Neuronal stem cell (in vitro differentiated cells): ENCODE measurements at places on chromosomes 5 and 9.

DNA sequence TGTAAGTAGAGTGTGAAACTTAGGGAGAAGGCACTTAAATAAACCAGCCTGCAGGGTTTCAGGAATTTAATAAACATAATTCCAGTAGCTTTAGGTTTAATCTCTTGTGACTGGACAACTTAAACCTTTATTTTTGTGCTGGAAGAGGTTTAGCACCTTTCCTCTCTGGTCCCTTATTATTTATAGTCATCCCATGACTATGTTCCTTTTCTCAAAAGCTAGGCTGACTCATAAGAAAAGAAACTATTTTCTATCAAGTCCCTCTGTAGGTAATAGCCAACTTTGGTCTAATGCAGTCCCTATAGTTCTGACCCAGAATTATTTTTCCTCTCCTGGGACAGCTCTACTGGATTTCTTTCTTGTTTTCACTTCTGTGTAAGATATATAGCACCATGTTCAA, 588.9 kb downstream of the NR2F1-AS1 start:
- no peak for DNase-seq

- no peak for DNase-seq
Measured at GRCh38 chr9:21854594-21854993, 52.2 kb downstream of the MTAP start.

DNA sequence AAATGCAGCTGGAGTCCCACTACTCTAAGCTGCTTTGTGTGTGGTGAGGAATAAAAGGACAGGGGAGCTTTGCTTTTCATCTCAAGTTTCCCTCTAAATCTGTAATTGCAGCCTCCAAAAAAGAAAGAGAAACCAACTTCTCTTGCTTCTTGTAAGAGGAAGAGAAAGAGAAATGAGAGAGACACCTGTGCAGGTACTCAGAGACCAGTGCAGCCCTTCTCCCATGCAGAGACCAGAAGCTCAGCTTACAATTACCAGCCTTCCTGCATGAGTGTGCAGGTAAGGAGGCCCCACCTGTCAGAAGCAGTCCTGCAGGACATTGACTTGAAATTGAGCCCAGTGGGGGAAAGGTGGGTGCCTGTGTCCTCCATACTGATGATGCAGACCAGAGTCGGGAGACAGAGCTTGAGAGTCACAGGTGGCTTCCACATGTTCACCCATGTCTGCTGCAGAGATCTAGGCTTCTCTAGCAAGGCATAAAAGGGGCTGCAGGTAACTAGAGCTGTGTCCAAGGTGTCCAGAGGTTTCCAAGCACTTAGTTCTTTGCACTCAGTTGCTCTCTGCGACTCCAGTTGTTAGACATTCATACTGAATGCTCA, 15.3 kb upstream of the MED10 start:
- no peak for DNase-seq

DNA sequence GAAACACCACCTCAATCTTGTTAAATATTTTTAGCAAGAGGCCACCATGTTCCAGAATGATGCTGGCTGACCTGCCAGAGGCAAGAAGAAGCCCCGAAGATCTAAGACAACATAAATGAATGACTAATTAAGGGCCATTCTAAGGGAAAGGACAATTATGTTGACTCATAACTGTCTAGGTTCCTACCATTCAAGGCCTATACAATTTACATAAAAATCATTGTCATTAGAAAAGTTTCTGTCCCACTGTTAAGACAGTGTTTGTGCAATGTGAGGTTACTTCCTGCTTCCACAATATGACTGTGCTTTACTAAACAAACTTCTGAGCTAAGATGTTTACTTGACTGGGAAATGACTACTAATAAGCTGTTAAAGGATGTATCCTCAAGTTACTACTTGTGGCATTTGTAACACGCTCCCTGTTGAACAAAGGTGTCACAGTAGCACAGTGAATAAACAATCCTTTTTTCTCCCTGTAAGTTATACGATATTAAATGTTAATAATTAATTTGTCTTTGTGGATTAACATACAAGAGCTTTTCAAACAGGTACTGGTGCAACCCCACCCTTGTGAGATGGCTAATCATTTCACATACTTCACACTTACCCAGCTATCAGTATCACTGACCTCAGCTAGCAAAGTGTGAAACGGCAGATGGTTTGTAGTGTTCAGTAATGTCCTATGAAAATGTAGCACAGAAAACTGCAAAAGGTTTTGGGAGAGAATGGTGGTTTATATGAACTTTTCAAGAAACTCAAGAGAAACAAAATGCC, 195.8 kb downstream of the EFNA5 start:
- DNase-seq: no peak

GRCh38 chr9:107870927-107871680, 381.5 kb upstream of the KLF4 start:
- no peak for DNase-seq

- DNase-seq: no peak
Measured at GRCh38 chr9:29714860-29715259, 2141.6 kb upstream of the C9orf72 start.

DNA sequence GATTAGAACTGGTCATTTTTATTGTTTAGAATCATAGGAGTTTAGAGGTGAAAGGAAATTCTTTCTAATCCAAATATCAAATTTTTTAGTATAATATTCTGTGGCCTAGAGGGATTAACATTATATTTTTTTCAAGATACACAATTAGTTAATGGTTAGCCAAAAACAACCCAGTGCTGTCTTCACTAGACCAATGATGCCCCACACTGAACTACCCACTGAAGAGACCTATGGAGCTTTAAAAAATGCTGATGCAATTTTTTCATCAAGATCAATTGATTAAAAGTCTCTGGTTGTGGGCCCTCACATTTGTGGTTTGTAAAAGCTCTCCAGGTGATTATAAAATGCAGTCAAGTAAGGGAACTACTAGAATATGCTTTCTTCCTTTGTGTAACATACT, 274.1 kb upstream of the C9orf72 start:
- DNase-seq: no peak

DNA sequence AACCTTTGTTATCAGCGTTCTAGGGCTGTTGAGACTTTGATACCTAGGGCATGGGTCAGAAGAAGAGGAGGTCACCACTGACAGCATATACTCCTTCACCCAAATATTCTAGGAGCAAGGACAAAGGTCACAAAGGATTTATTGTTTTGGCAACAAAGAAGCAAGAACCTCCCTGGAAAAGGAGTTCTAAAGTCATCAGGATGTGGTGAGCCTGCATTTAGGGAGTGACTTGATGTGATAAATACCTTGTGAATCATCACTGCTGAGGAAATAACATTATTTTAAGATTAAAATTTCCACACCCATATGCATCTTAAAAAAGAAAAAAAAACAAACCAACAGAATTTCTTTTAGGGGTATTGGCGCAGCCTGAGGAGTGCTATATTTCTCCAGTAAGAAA, 13.9 kb downstream of the IFNA1 start:
- no peak for DNase-seq

DNA sequence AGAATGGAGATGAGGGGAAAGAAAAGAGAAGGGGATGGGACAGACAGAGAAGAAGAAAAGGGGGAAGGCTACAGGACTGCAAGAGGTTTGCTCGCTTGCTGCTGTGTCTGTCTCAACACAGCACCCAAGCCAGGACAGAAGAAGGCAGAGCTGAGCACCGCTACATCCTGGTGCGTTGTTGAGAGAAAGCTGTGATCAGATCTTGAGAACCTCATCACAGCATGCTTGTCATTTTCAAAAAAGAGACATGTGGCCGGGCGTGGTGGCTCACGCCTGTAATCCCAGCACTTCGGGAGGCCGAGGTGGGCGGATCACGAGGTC, 110.9 kb downstream of the NXNL2 start:
- DNase-seq: no peak

GRCh38 chr9:2565676-2566340, 55.8 kb upstream of the VLDLR start:
- no peak for DNase-seq

DNA sequence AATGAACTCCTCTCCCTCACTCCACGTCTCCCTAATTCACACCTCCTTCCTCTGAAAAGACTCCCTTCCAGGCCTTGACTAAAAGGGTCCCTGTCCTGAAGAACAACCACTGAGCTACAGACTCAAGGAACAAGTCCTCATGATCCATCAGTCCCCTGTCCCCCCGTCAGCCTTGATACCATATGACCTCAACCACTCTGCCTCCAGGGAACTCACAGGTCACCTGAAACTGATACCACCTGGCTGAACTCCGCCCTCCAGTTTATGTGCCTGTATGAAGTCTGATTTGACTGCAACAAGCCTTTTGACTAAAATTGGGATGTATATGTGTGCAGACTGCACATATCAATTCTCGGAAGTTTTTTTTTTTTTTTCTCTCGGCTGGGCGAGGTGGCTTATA, 88.7 kb downstream of the UGCG start:
- no peak for DNase-seq

DNA sequence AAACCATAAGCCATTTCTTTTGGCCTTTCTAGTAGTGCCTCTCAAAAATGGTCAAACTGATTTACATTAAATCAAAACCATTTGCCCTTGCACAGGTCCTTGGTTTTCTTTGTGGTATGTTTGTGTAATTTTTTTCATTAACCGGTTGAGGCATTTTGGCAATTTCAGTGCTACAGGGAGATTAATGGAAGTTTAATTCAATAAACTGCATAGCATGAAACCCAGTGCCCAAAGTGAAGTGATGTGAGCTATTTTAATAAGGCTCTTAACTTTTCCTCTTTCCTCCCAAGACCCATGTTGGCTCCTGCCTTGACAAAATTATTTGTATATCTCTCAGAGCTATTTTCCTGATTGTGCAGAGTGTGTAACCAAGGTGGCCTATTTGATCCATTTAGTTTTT, 326.2 kb upstream of the SEMA6A start:
- no peak for DNase-seq

DNA sequence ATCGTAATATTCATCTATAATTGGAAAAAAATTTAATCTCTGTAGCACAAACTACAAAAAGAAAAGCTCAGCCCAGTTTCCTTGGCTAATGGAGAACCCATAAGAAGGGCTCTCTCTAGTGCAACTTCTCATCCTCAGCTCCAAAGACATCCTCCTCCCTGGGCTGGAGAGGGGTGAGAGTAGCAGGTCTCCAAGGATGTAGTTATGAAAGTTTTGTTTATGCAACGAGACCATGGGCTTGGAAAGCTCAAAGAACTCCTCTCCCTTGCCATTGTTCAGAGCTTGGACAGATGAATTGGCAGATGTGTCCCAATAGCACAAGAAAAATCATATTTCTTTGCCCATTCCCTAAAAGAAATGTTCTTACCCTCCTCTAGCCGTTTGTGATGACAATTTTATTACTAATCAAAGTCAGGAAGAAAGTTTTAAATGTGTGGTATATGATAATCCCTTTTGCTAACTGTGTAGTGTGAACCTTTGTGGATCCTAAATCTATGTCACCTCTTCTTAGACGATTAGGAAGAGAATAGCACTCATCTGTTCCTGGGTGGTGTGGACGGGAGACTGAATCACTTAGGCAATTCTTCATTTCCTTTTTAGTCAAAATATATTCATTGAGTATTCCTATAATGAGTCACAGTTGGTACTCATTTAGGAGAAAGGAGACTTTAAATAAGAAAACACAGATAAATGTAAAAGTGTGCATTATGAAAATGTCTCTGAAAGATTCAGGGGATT, 52.2 kb downstream of the GARNL3 start:
- DNase-seq: no peak

GRCh38 chr5:5738797-5739489, 316.5 kb downstream of the ICE1 start:
- DNase-seq: no peak

GRCh38 chr9:137270929-137271695, 6.4 kb upstream of the TOR4A start:
- no peak for DNase-seq

DNA sequence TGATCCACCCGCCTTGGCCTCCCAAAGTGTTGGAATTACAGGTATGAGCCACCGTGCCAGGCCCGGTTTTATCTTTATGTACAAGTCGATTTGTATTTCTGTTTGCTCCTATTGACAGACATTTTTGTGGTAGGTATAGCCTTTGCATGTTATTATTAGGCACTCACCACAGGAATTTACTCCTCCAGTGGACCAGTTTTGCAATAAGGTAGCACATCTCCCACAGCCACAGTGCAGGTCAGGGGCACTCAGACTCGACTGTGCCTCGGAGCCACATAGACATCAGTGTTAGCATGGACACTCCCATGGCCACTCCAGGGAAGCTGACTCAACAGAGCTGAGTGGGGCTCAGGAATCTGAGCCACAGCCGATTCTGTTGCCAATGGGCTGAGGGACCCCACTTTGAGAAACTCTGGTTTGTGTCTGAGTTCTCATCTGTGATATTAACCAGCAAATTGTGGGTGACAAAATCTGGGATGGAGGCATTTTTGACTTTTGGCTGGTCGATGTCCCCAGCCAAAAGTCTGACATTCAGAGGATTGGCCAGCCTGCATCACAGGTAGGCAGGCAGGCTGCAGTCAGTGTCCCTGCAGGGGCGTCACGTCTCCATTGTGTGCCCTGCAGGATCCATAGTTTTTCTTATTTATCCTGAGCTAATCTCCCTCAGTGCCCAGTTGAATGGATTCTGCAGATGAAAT, 15.0 kb upstream of the SHB start:
- no peak for DNase-seq

DNA sequence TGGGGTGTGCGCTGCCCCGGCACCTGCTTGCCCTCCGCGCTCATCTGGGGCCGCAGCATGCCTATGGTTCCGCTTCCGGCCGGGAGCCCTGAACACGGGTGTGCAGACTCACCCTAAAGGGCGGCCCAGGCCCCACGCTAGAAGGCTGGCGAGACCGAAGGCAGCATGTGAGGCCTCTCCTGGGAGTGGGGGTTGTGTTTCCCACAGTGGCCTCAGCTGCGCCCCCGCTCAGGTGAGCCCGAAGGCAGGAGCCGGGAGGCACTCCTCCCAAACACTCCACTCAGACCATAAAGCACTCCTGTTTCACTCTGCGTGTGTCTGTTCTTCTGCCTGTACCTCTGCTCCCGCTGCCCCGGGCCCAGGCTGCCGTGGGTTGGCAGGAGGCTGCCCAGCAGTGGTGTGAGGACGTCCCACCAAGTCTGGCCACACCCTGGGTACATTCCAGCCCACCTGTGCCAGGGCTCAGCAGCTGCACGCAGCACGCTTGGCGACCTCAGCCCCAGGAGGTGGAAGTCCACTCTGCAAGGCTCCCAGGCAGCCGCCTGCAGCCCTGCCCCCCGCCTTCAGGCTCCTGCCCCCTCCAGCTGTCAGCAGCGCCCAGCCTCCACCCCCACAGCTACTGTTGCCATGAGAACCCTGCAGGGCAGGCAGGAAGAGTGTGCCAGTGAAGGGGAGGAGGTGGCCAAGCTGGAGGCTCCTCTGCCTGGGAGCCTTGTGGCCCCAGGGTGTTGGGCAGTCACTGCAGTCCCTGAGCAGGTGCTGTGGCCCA, 1.2 kb upstream of the AJM1 start:
- no peak for DNase-seq
